ENCODE measurements at places on chromosomes 7 and 10. TPM values are rescaled to one million over a fixed set of nuclear protein-coding genes. Genes with fewer than 3 reads are reported as not detected.

DNA sequence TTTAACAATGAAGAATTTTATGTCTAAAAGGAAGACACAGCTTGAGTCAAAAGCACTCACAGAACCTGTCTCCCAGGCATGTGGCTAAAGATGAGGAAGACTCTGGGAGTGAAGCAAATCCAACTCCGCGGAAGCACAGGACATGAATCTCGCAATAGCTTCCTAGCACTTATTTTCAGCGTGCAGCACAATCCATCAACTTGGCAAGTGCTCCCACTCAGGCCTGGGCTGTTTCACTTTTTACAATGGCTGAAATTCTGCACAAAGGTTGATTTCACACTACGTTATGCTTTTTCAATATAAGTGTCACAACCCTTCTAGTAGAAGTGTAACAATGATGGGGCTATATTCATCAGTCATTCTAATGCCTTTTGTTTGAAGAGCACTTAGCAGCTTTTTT is 180.2 kb downstream of the XPNPEP1 start:
- no peak for DNase-seq

DNA sequence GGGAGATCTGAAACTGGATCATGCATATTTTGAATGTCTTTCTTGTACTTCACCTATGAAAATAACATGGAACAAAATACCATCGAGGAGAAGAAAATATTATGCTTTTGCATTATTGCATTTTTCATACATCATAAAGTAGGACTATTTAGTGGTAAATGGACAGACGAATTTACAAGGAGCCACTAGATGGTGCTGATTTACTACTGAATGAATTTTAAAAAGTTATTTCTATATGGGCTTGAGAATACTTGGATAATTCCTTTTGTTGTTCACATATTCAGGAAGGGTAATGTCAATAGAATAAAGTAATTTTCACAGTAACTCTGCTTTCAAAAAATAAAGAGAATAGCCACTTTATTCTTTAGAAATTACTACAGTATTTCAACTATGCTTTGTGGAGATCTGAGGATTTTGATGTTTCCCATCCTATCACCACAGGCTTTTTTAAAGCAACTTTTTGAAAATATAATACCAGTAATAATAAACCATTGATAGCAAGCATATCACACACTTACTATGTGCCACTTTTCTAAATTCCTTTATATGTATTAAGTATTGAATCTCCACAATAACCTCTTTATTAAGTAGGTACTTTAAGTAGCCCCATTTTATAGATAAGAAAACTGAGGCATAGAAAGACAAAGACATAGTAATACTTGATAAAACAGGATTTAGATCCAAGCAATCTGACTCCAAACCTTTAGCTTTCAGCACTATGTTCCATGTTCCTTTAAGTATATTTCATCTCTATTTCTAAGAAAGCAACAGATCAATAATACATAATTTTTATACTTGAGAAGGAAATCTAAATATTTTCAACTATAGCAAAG is 38.6 kb downstream of the NEBL start:
- DNase-seq = no peak

The CRTAC1 gene
- total RNA-seq = 1.3 TPM

DNA sequence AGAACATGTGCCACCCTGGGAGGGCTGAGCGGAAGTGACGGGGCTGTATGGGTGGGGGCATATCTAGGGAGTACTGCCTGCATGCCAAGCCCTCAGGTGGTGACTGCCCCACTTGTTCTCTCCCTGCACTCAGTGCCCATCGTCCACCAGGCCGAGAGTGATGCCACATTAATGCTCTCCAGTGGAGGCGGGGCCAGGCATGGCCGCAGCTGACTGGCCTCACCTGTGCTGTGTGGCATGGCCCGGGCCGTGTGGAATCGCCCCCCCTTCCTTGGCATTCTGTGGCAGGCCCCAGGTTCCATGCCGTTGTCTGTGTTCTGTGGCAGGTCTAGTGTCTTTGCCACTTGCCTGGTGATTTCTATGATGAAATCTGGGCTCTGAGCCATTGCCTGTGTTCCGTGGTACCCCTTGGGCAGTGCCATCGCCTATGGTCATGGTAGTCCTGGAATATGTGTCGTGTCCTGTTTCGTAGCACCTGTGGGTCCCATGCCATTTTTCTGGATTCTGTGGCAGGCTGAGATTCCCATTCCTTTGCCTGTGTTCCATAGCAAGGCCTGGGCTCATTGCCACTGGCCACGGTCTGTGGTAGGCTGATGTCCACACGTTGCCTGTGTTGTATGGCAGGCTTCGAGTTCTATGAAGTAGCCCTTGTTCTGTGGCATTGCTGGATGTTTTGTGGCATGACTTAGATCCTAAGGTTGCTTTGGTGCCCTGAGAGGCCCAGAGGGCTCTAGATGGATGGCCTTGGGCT is 8.9 kb downstream of the FLNC start:
- DNase-seq = no peak

DNA sequence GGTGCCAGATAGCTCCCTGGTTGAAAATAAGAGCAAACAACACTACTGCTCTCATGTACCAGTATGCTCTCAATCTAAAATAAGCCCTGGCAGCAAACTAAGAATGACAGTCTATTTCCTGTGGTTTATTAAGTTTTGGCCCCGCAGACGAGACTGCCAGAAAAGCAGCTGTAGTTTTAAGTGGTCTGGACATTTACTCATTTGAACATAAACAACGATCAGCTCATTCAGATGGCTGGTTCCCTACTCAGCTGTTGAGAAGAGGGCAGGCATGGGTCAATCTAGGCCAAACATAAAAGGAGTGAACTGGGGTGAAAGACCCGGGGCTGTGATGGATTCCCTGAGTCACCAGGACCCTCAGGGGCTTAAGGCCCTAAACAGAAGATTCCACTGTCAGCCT is 4.5 kb downstream of the TRIL start:
- DNase-seq = no peak

DNA sequence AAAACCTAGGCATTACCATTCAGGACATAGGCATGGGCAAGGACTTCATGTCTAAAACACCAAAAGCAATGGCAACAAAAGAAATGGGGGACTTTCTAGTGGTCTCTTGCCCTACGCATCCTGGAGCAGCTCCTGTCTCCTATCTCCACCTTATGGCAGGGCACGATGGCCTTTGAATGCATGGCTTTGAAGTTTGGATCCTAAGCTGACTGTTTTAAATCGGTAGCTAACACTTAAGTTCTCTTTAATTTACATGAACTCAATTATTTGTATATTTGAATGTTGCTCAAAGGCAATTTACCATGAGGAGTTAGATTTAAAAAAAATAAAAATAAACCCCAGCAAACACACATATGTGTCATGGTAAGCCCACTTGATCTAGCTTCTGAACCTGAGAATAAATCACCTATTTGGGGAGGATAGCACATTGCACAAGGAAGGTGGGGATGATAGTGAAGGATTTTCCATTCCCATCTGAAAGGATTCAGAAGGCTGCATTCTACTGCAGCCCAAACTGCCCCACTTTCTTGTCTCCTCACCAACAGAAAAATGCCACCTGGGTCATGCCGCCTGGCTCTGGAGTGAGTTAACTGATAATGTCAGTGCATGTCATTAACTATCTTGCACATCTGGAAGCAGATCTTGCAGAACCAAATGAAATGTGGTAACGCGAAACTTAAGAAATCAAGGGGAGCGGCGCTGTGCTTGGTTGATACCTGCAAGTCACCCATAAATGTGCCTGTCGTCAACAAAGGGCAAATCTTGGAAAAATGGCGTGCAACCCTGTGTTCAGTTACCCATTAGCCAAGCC is 12.4 kb downstream of the KLF6 start:
- DNase-seq = no peak

The ASB15 gene
- total RNA-seq = not detected

- no peak for DNase-seq
These were observed 204.8 kb upstream of the MEOX2 start for GRCh38 chr7:15891151-15891881.

- DNase-seq = no peak
These were observed 56.7 kb upstream of the MYO3A start for GRCh38 chr10:25877296-25877695.

The ANKRD61 gene
- total RNA-seq = 0.45 TPM

DNA sequence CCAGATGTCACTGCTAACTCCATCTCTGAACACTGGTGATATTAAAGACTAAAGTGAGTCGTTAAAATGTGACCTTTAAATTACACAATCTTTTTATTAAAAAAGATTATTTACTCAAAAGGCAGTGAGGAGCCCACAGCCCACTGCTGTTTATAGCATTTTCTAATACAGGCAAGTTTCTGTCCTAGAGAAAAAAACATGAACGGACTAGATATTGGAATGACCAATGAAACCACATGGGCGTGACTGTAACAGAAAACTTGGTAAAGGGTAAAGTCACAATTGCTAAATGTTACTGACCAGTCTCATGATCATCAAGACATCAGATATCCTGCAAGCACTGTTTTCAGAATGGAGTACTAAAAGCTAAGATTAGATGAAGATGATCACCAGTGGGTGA is 78.7 kb downstream of the FEZF1 start:
- no peak for DNase-seq

DNA sequence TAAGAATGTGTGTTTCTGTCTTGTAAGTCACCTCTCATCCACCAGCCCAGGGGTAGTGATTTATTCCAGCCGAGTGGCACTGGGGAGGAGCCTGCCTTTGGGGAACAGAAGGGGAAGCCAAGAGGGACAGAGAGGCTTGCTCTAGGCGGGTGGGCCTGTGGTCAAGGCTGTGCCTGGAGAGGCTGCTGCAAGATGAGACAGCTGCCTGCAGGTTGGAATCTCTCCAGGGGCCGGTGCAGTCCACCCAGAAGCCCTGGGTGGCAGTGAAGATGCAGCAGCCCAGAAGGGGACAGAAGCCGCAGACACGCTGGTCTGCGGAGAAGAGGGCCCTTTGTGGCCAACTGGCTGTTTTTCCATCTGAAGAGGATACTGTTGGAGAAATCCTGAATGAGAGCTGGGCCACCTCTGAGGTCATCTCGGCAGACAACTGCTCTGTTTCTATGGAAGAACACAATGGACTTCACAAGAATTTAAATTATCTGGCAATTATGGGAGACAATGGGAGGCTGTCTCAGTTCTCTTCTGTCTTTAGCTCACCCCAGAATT is 175.7 kb downstream of the GFRA1 start:
- DNase-seq = no peak

GRCh38 chr7:14606101-14606500 is 296.4 kb downstream of the DGKB start:
- DNase-seq = no peak

GRCh38 chr7:2970861-2971260 is 72.8 kb downstream of the CARD11 start:
- DNase-seq = peak; percentile 26

- no peak for DNase-seq
These were observed 1.9 kb upstream of the NRF1 start for GRCh38 chr7:129609666-129610065.

- no peak for DNase-seq
These were observed 134.8 kb downstream of the PCDH15 start for GRCh38 chr10:54666192-54666591.

GRCh38 chr10:18044976-18045720 is 93.4 kb downstream of the SLC39A12 start:
- DNase-seq = no peak

DNA sequence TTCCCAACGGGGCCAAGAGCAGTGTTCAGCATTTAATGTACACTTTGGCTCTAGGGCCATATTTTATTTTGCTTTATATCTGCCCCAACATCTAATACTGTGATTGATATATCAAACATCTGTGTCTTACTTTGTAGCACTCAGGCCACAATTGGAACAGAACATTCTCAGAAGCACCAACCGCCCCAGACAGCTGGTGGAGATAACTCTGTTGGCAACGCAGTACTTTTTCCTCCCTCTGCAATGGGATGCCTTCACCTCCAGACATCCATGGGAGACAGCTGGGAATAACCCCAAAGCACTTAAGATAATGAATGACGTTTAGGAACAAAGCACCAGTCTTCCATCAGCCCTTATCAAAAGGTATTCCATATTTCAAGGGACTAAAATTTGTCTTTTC is 57.4 kb downstream of the PIP4K2A start:
- no peak for DNase-seq

DNA sequence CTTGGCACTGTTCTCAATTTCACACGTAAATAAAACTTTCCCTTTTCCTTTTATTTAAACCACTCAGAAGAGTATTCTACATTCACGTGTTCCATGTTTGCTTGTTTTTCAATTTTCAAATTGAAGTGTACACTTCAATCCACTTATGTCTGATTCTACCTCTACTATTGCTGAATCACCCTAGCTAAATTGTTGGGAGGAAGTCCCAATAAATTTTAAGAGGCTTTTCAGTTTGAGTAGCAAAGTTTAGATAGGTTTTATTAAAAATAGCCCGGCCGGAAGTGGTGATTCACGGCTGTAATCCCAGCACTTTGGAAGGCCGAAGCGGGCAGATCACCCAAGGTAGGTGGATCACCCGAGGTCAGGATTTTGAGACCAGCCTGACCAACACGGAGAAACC is 1414.7 kb upstream of the CELF2 start:
- no peak for DNase-seq

DNA sequence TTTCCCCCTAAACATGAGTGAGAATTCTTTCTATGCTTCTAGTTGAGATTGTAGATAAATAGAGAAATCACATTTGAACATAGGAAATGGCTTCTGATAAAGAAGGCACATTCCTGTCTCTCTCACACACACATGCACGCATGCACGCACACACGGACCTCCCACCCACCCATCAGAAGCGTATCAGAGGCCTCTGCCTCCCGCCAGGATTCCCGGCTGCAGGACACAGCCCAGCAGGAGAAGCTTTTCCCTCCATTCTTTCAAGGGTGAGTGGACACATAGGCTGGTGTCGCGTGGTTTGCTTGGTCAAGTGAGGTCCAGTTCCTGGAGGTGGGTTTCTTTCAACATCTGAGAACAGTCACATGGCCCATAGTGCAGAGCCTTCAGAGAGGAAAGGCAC is 34.2 kb downstream of the KLF6 start:
- DNase-seq = no peak

The LIPN gene
- total RNA-seq = 0.74 TPM

DNA sequence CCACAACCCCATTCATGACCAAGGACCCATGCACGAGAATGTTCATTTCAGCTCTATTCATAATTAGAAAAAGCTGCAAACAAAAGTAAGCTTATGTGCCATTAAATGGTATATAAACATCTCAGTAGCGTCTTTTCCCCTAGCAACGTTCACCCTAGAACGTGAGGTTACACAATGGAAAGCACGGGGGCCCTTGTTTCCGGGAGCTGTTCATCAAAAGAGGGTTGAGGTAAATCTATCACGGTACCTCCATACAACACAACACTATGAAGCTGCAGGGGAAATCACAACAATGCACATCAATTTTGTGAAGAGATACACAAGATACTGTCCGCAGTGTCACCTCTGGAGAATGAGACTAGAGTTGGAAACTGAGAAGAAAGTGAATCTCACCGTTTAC is 80.9 kb upstream of the DDC start:
- DNase-seq = no peak

Data from mesenteric fat pad (tissue), 1 donor.